ENCODE measurements at places on chromosomes 1 and 21. TPM values are rescaled to one million over a fixed set of nuclear protein-coding genes. Genes with fewer than 3 reads are reported as not detected.
A peak's percentile ranks its signal among the peaks of the same experiment; 100 is the strongest.

Gene CFAP107
- not detected for polyA plus RNA-seq

Gene RAB7B
- 4.9 TPM for polyA plus RNA-seq

Gene PM20D1
- 0.18 TPM for polyA plus RNA-seq

Gene OVAAL
- polyA plus RNA-seq: 2.5 TPM

GRCh38 chr21:25297117-25297516 is 310.2 kb downstream of the MRPL39 start:
- H3K36me3 ChIP-seq: no peaks in the 10 kb centered on the region
- no peak overlapping the region for H3K4me3 ChIP-seq
- DNase-seq: no peak
- no peak overlapping the region for H3K27ac ChIP-seq

DNA sequence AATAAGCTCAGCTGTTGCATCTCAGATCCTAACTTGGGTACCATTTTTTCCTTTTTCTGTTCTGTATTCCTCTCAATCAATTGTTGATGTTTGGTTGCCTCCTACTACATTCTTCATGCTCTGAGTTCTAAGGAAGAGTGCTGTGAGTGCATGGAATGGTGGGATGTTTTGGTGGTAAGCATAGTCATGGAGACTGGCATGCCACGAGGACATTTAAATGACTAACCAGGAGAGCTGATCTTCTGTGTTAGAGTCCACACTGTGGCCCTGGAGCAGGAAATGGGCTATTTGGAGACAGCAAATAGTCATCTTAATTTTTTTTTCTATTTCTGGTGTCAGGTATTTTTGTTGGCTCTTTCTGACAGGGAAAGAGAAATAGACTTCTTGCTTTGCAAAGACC is 69.5 kb upstream of the HSD17B7 start:
- H3K4me3 ChIP-seq: no peak overlapping the region
- H3K36me3 ChIP-seq: no peaks in the 10 kb centered on the region
- H3K27me3 ChIP-seq: no peaks in the 10 kb centered on the region
- no peak for DNase-seq
- H3K27ac ChIP-seq: no peak overlapping the region
- H3K4me1 ChIP-seq: no peaks in the 10 kb centered on the region

- DNase-seq: peak; percentile 47
- H3K4me1 ChIP-seq: no peaks in the 10 kb centered on the region
- H3K27ac ChIP-seq: no peak overlapping the region
- no peaks in the 10 kb centered on the region for H3K36me3 ChIP-seq
- H3K4me3 ChIP-seq: no peak overlapping the region
Measured at GRCh38 chr1:67780637-67781036, 52.6 kb downstream of the GNG12 start.

DNA sequence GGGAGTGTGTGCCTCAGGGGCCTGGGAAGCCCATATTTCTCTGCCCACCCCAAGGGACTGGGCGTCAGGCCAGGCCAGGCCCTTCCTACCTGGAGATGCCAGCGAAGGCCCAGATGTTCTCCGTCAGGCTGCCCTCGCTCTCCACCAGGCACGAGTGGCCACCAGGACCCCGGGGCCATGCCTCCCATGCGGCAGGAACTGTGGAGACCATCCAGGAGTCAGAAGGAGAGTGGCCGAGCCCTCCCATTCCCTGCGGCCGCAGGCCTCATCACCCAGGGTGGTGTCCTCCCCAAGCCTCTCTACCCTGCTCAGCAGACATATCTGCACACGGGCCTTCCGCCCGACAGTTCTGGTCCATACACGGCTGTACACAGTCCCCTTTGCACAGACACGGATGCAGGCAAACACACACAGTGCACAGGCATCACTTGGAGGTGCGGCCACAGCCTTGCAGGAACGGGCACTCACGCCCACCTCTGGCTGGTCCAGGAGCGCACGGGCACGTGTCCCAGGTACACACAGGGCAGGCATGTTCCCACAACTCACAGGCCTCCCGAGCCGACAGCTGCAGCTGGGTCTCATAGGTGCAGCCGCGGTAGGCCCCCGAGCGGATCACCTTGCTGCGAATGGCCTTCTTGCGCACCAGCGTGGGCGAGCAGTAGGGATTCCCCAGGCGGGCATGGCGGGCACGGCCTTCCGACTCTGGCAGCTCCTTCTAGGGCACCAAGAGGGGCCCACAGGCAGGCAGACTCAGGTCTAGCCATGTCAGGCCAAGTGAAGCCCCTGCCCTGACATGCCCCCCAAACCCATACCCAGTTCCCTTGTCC is 5.9 kb upstream of the KIF17 start:
- H3K27me3 ChIP-seq: peaks cover 12% of the 10 kb centered on the region
- no peak for DNase-seq
- H3K27ac ChIP-seq: no peak overlapping the region
- H3K4me3 ChIP-seq: no peak overlapping the region
- no peaks in the 10 kb centered on the region for H3K4me1 ChIP-seq

GRCh38 chr1:39722495-39722894 is 16.2 kb upstream of the PPIE start:
- H3K4me3 ChIP-seq: no peak overlapping the region
- no peak overlapping the region for H3K27ac ChIP-seq
- no peak for DNase-seq

DNA sequence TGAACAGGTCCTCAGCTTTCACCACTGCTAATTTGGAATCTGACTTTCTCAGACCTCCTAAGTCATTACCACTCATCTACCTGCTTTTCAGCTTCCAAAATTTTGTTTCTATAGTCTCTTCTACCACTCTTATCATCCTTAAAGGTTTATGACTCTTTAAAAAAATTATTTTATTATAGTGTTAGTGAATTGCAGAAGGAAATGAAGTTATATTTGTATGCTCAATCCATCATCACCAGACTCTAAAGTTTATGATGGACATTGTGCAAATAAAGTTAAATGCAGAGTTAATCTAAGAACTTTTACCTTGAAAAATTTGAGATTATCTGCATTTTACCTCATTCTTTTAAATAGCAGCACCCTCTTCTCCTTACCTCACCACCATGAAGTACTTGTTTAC is 14.6 kb downstream of the CDC42BPA start:
- H3K27me3 ChIP-seq: no peaks in the 10 kb centered on the region
- H3K4me3 ChIP-seq: no peak overlapping the region
- H3K27ac ChIP-seq: no peak overlapping the region
- DNase-seq: no peak
- H3K36me3 ChIP-seq: no peaks in the 10 kb centered on the region
- no peaks in the 10 kb centered on the region for H3K4me1 ChIP-seq

Measured in cardiac muscle cell (in vitro differentiated cells and primary cell).